CD4-positive, alpha-beta memory T cell (primary cell): ENCODE measurements at places on chromosomes 13 and 19.

DNA sequence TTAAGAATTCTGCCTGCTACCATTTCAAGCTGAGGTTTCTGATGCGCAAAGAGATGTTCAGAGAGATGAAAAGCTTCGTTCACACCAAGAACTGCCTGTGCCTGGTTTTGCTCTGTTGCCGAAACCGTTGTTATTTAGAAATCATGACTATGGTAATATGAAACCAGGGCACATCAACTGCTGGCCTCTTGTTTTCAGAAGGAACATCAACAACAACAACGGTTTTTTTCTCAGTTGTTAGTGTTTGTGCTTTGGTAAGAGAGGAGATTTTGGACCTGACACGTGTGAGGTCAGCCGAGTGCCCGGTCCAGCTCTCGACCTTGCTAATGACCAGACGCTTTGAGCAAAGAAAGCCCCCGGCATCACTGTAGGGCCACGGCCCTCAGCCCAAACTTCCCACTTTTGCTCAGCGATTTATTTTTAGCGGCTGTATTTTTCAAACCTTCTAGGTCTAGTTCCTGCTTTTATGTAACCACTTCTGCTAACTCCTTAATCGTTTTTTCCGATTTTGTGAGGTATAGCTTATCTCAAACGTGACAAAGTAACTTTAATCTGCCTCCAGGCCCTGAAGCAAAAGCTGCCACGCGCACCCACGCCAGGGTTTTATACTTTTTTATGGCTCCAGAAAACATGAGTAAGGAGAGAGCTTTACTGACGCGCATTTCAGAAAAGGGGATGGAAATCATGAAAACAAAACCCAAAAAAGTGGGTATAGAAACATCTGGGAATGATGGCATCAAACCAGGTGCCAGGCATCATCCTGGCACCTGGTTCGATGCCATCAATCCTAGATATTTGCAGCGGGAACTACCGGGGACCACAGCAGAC is 42.0 kb downstream of the KLF2 start:
- peak; percentile 72 for DNase-seq

GRCh38 chr19:46480415-46480814 is 9.1 kb upstream of the PNMA8A start:
- no peak for DNase-seq

- peak; percentile 73 for DNase-seq
Measured at GRCh38 chr19:42422901-42423461, 4.2 kb downstream of the LIPE start.

GRCh38 chr13:111344471-111345191 is 24.2 kb downstream of the TEX29 start:
- DNase-seq: no peak

DNA sequence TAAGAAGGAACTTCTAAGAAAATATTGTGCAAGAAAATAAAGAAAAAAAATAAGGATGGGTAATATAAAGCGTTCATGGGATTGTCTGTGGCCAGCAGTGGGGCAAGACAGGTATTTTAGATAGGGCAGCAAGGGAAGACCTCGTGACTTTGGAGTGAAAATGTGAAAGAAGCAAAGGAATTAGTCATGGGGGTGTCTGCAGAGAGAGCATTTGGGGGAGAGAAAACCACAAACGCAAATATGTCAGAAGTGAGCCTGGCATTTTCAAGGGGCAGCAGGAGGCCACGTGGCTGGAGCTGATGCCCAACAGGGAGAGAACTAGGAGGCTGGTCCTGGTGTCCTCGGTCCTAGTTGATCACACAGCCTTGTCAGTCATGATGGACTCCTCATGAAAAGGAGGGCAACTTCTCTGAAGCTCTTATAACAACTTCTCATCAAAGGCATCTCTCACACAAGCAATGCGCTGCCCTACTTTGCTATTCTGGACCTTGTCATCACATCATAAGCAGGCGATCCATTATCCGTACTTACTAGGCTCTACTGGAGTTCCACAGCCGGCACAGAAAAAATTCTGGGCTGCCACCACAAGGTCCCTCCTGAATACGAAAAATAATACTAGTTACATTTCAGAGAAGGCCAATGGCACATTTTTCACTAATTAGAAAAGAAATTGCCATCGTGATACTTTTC is 31.0 kb downstream of the RUBCNL start:
- DNase-seq: no peak

DNA sequence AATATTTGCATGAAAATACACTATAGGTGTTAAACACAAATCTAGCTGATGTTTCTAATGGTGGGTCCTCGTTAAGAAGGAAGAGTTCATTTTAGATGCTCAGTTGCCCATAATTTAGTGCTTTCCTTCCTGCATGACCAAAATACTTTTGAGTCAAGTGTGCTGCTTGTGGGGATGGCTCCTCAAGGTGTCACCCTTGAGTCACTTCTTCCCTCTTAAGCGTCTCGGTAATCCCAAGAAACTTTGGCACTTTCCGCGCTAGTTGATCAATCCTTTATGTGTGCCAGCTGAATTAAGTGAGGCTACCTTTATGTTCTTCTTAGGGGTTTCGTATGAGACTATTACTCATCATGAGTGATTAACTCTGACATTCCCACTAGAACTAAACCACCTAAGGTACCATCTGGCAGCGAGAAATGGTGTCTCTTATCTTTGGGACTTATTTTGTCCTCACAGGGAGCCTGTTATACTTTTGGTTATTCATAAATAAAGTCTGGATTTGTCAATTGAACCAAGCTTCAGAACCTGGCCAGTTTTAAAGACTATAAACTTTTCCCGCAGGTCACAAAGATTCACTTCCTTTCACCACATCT is 106.8 kb downstream of the NHLRC3 start:
- DNase-seq: no peak

- peak; percentile 62 for DNase-seq
Measured at GRCh38 chr19:54207983-54208783, 7.5 kb downstream of the RPS9 start.

GRCh38 chr19:33366127-33366526 is 7.4 kb upstream of the CEBPG start:
- DNase-seq: no peak

DNA sequence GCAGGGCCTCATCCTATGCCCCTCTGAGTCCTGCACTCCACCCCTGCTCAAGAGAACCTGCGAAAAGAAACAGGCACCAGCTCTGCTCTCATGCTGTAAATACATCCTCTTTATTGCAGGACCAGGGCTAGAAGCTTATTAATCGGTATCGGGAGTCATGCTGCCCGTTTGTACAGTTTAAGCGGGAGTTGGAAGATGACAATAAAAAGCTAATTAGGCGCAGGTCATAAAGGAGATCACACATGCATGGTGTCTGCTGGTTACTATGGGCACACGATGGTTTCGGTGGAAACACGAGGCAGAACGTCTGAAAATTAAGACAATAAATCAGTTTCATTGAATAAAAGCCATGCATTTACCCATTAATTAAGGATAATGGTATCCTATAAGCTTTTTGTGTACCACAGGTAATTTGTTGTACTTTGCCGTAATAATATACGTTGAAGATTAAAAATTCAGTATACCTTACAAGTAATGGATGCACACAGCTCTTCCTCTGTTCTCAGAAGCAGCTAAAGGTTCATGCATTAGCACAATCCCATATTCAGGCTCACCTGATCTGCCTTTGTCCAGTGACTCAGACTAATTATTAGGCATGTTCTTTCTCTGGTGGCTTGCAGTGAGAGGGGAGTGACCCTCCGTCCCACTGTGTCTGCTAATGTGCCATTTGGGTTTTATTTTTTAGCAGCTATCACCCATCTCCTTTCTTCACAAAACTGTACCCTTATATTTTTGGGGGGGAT is 406.0 kb downstream of the TSHZ3 start:
- DNase-seq: no peak

GRCh38 chr19:51075998-51076397 is 6.7 kb downstream of the KLK14 start:
- DNase-seq: no peak

DNA sequence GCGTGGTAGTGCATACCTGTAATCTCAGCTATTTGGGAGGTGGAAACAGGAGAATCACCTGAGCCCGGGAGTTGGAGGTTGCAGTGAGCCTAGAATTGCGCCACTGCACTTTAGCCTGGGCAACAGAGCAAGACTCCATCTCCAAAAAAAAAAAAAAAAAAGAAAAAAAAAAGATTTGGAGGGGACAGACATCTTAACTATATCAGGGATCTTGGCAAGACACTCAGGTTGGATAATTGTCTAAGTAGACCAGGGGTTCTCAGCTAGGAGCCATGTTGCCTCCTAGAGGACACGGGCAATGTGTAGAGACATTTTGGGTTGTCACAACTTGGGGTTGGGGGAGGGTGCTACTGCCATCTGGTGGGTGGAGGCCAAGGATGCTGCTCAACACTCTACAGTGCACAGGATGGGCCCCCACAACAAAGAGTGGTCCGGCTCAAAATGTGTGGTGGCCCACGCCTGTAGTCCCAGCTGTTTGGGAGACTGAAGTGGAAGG is 1.9 kb upstream of the ZNF580 start:
- peak; percentile 51 for DNase-seq

DNA sequence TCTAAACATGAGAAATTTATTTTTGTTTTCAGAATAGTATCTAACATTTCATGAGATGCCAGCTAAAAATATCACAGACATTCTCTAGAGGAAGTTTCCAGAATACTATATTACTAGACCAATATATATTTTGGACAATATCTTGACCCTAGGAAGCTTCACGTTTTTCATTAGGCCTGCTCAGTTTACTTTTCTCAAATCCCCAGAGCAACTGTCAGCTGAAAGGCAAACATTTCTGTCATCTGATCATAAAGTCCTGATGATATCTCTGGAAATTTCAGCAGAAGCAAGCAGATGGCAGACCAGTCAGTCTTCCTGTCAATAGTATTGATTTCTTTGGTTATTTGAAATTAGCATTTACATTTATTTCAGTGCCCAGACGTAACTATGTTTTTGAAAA is 4.0 kb downstream of the POSTN start:
- DNase-seq: no peak

- DNase-seq: peak; percentile 54
Measured at GRCh38 chr19:43784241-43784980, 3.6 kb upstream of the KCNN4 start.

GRCh38 chr19:51354103-51354741 is 12.0 kb downstream of the ETFB start:
- no peak for DNase-seq
